ENCODE measurements at places on chromosomes 2 and 18.
A peak's percentile ranks its signal among the peaks of the same experiment; 100 is the strongest.

DNA sequence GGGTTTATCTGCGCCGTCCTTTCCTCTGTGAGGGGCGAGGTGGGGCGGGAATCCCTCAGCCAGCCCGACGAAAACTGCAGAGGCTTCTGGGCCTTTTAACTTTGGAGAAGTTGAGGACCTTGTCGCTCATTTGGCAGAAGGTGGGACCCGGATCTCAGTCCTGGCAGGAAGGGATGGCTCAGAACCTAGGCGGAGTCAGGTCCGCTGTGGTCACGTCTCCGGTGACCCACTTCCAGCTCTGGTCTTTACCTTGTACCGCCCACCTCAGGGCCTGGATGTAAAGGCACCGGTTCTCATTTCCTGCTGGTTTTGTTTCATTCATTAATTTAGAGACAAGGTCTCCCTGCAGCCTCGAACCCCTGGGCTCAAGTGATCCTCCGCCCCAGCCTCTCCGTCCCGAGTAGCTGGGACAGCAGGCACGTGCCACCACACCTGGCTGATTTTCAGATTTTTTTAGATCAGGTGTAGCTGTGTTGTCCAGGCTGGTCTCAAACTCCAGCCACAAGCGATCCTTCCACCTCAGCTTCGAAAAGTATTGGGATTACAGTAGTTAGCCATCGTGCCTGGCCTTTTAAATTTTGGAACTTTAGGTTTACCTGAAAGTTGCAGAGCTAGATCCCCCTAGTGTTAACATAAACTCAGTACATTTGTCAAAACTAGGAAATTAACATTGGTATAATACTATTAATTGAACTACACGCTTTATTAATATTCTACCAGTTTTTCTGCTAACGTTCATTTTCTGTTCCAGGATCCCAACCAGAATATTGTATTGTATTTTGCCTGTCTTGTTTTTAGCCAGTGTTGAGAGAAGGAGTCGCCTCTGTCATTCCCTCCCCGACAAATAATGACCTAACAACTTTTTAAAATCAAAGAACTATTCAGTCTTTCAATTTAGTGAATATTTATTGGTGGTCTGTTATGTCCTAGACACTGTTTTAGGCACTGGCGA, 852 bp downstream of the POLI start:
- peak; percentile 22 for DNase-seq

DNA sequence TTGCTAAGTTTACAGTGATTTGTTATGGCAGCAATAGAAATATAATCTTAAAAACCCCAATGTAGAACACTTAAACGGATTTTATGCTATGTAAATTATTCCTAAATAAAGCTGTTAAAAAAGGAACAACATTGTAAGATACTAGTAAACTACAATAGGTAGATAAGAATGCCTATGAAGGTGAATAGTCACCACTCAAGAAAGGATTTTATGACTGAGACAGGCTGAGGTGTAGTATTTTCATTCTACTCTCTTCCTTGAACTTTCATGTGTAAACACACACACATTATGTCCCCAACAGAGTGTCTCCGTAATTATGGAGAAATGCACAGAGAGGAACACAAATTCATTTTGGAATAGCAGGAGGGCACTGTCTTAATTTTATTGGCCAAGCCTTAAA, 183.9 kb upstream of the ST6GAL2 start:
- DNase-seq: no peak

DNA sequence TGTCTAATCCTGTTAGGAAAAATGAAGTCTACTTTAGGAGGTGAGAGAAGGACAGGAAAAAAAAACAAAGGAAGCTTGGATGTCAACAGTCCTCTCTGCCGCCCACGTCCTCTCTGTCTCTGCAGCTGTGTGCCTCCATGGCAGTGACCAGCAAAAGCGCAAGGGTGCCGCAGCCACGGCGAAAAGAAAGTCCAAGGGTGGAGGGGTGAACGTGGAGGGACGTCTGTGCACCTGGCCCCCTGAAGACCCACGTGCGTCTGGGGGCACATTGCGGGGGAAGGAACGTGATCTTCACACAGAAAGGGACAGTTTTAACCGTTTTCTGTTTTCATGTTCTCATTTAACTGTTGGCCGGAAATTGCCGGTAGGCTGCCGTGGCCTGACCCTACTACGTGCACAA, 152.7 kb downstream of the MBP start:
- no peak for DNase-seq

- peak; percentile 53 for DNase-seq
These were observed 69.5 kb upstream of the PSMD14 start for GRCh38 chr2:161238560-161239325.

DNA sequence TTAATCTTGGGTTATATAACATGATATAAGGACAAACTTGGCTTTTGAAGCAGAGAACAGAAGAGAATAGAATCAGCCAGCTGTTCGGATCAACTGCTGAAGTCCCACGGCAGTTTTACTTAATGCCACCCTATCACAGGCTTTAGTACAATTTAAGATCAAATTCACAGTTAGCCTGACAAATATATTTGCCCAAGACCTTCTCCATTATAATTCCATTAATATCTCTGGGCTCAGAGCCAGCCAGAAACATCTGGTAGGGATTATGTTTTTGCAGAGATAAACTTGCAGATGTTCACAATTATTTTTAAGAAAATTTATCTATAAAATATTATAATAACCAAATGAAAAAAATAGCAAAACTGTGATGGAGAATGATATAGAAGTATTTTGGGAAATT, 381.4 kb downstream of the RAD51AP2 start:
- no peak for DNase-seq

DNA sequence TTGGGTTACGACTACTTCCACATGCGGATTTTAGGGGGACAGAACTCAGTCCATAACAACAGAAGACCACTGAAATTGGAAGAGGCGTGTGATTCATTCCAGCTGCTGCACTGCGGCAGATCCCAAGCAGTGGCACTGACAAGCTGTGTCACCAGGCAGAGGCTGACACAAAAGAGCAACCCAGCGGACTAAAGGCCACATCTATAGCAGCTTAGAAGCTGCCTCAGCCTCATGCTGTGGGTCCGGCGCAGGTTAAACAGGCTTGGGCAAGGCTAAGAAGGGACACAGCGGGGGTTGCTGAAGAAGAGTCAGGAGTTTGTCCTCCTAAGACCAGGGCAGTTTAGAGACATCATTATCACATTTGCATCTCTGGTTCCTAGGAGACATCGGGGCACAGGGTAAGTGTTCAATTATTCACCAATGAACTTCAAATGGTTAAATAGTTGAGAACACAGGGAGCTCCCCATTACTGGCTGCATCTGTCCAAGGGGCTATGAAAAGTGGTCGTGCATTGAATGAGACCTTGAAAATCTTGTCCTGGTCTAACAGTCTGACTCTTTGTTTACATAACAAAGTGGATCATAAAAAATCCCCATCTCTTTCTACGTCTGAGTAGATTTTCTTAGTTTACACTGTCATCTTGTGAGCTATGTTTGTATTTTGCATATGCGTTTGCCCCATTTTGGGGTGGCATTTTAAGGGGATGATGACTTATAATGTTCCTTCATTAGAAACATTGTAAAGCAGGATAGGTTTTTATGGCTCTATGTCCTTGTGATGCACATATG, 162.3 kb upstream of the TRIB2 start:
- no peak for DNase-seq
